ENCODE measurements at places on chromosomes 3 and 15. TPM values are rescaled to one million over a fixed set of nuclear protein-coding genes. Genes with fewer than 3 reads are reported as not detected.
A peak's percentile ranks its signal among the peaks of the same experiment; 100 is the strongest.

DNA sequence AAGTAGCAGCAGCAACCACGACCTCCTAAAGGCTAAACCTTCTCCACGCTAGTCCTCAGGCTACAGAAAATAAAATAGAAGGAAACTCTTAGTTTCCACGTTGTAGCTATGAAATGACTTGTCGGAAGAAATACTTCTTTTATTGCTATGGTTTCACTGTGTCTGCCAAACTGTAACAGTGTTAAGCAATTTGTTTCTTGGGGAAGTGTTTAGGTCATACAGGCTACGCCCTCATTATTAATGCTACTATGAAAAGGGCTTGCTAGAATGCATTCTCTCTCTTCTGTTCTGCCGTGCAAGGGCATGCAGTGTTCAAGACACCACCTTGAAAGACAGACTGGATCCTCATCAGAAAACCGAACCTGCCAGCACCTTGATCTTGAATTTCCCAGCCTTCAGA, 462.7 kb downstream of the PLOD2 start:
- no peak for DNase-seq

DNA sequence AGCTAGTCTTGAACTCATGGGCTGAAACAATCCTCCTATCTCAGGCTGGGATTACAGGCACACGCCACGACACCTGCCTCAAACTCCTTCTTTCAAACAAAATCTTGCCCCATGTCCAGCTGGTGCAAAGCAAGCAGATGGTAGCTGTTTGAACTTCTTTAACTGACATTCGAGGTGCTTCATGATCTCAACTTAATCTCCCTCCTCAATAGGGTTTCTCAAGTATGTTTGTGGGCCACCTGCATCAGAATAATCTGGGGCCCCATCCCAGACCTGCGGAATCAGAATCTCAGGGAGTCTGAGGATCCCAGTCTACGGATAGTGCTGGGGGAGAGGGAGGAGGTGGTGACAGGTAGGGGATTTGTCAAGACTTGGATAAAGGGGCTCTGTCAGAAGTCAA, 20.9 kb upstream of the TRH start:
- DNase-seq = no peak

GRCh38 chr3:95088464-95088863, 1025.6 kb downstream of the NSUN3 start:
- DNase-seq = peak; percentile 1

The CDHR4 gene
- total RNA-seq = not detected

The CLDN18 gene
- total RNA-seq = not detected

DNA sequence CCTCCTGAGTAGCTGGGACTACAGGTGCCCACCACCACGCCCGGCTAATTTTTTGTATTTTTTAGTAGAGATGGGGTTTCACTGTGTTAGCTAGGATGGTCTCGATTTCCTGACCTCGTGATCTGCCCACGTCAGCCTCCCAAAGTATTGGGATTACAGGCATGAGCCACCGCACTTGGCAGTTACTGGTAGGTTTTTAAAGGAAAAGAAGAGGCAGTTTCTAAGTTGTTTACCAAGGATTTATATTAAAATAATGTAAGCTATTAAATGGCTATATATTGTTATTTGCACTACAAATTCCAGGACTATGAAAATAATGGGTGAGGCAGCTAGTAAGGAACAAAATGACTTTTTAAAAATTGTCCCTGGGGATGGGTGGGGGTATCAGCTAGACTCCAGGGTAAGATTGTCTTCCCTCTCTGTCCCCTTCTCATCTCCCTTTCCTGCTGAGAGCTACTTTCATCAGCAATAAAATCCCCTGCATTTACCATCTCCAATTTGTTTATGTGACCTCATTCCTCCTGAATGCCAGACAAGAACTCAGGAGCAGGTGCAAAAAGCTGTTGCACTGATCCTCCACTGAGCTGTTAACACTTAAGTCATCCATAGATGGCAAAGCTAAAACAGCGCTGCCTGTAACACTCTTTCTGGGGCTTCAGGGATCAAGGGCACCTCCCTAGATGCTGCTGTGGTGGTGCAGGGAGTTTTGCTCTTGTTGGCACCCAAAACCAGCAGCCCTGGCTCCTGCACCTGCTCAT, 165.2 kb downstream of the ZPLD1 start:
- no peak for DNase-seq

The EXOSC7 gene
- total RNA-seq = 96.3 TPM

The SPESP1 gene
- 0.48 TPM for total RNA-seq

Data from H7 (cell line).